ENCODE measurements at places on chromosomes 4 and X.

- DNase-seq, result no peak
Observed at GRCh38 chr4:7843831-7844593, 95.6 kb downstream of the AFAP1 start.

- no peak for DNase-seq
Observed at GRCh38 chr4:174503079-174503715, 19.1 kb downstream of the HPGD start.

DNA sequence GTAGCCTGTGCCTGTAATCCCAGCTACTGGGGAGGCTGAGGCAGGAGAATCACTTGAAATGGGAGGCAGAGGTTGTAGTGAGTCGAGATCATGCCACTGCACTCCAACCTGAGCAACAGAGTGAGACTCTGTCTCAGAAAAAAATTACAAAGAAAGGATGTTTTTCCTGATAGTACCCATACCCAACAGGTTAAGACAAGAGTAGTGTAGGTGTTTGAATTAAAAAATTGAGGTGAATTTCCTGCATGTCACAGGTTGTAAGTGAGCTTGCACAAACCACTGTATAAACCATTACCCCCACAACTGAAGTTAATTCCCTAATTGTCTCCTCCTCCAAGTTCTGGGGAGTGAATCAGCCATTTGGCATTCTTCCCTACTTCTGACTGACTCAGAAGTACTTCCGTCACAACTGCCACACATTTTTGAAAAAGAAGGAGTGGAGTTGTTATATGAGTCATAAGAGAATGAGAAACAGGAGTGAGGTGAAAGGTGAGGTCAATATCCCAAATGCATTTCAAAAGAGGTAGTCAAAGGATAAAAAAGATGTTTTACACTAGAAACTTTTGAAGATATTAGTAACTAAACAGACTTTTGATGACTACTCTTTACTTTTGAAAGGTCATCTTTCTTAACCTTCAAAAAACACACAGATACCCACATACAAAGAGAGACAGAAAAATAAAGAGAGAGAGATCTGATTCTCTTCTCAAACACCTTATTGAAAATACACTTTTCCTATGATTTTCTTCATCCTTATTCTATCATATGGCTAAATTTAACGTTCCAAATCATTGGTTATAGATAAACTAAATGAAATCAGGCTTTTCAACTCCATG lies 134.5 kb downstream of the BTC start:
- no peak for DNase-seq

DNA sequence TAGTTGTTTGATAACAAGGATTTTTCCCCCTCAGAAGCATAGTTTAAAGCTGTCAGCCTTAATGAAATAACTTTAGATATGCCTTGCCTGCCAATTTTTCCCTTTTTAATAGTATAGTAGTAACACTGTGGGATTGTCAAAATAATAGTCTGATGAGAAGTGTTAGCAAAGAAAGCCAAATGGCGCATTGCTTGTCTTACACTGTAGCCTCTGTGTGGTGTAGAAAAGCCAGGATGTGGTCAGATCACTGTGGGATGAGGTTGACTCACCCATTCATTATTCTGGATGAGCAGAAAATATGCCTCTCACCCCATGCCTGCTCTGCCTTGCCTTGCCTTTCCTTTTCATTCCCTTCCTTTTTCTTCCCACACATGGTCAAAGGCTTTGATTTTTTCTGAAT lies 257.8 kb upstream of the NRK start:
- no peak for DNase-seq

DNA sequence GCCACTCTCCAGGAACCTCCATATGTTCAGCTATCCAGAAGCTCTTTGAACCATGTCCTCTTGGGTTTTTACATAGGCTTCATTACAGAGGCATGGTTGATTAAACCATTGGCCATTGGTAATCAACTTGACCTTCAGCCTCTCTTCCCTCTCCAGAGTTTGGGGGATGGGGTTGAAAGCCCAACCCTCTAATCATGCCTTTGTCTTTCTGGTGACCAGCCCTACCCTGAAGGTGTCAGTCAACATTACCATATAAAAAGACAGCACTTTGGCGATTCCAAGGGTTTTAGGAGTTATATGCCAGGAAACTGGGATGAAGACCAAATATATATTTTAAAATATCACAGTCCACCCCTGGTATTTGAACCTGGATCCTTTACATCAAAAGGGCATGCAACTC lies 222.5 kb downstream of the CHIC1 start:
- no peak for DNase-seq

DNA sequence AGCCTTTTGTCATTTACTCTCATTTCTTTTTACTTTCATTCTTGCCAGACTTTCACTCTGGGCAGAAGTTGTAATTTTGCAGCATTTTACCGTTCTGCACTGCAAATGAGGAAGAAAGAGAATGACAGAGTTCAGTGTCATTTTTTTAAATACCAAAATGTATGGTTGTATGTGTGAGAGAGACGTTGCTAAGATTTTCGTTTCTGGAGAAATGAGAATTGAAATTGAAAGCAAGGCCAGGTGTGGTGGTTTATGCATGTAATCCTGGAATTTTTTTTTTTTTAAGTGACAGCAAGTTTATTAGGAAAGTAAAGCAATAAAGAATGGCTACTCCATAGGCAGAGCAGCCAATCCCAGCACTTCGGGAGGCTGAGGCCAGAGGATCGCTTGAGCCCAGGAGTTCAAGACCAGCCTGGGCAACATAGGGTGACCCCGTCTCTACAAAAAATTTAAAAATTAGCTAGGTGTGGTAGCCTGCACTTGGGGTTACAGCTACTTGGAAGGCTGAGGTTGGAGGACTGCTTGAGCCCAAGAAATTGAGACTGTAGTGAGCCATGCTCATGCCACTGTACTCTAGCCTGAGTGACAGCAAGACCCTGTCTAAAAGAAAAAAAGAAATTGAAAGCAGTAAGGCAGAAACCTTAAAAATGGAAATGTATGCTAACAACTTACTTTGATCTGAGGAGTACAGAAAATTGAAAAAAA lies 12.9 kb downstream of the DCK start:
- DNase-seq, result peak; percentile 81

DNA sequence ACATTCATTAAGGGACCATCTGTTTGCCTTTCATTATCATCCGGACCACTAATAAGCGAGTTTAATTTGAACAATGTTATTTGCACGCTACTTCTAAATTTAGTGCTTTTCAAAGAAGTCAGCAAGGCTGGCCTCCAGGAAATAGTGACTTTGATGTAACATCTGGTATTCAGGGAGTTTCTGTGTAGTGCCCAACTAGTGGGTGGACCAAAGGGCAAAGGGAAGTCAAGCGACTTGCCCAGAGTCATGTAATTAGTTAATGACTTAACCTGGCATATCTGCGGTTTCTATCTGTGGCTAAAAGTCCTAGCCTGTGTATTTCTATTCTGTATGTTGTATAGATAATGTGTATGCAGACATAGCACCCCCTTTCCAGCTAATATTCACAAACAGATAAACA lies 56.3 kb upstream of the LCORL start:
- no peak for DNase-seq

DNA sequence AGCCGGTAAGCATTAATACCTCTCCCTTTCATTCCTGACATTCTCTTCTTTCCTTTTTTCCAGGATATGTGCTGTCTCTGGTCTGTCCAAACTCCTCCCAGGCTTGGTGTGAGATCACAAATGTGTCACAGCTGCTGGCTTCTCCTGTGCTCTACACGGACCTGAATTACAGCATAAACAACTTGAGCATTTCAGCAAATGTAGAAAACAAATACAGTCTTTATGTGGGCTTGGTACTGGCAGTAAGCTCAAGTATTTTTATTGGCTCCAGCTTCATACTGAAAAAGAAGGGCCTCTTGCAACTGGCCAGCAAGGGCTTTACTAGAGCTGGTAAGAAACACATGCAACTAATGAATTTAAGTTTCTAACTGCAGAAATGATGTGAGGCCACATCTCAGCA lies 8.4 kb downstream of the NIPAL1 start:
- no peak for DNase-seq

- DNase-seq, result no peak
Observed at GRCh38 chr4:101172369-101172768, 175.0 kb downstream of the PPP3CA start.

DNA sequence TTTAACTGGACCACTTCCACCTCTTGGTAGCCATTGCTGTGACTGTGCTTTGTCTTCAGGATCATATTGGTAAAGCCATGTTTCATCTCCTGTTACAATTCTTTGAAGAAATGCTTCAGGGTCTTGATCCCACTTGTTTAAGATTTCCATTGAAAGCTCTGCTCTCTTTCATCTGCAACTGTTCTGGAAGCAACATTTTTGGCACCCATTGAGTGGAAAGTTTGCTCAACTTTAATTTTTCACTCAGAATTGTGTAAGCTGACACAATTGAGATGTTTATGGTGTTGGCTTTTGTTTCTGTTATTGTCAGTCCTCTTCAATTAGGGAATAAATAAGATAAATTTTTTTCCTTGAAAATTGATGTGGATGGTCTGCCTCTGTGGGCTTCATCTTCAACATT lies 237.4 kb downstream of the MAPK10 start:
- DNase-seq, result no peak

GRCh38 chr4:25842229-25842845 lies 20.5 kb downstream of the SEL1L3 start:
- DNase-seq, result peak; percentile 60

DNA sequence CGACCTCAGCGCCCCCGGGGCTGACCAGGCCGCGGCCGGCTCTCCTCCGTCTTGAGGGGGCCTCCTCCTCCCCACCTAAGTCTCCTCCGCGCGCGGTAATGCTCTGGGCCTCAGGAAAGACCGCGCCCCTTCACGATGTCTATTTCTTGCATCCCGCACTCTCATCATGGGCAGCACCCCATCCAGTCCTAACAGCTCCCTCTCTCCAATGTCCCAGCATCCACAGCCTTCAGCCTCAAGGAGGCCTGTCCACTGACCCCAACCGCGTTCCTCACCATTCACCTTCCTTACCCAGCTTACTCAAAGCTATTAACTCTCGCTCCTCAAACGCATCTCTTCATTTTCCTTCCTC lies 77.5 kb downstream of the MAGED4 start:
- DNase-seq, result no peak

- no peak for DNase-seq
Observed at GRCh38 chrX:112826023-112826422, 14.6 kb downstream of the AMOT start.

DNA sequence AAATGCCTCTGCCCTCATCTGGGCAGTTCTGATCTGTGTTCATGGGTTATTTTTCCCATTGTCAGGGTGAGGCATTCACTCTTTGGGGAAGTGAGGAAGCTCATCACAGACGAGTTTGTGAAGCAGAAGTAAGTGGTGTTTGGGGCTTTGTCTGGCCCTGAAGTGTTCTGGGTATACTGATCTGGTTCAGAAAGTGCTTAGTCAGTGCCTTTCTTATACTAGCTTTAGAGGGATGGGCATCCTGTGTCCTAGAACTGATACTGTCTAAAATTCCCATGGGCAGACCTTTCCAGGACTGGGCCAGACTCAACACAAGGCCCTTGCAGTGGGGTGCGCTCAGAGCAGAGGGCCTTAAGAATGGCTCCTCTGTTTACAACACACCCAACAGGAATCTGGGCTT lies 6.4 kb downstream of the TRO start:
- DNase-seq, result no peak

DNA sequence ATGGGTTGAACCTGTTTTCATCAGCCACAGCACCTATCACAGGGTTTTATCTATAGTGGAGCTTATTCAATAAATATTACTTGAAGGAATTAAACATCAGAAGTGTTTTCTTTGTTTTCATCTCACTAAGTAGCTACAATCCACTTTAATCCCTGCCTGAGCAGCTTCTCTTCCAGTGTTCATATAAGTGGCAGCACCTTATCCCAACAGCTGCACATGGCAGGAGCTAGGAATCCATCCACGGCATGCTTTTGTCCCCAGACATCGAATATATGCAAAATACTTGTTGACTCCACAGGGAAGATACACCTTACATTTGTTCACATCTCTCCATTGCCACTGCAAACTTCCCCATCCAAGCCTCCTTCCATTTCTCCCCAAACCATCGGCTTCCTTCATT lies 549.8 kb upstream of the FAM241A start:
- no peak for DNase-seq

- peak; percentile 68 for DNase-seq
Observed at GRCh38 chr4:74038425-74039314, at the start of gene CXCL3. TSS of gene CXCL3 (minus strand) at chr4:74038689. CDS start at chr4:74038611, 78 bp downstream.

DNA sequence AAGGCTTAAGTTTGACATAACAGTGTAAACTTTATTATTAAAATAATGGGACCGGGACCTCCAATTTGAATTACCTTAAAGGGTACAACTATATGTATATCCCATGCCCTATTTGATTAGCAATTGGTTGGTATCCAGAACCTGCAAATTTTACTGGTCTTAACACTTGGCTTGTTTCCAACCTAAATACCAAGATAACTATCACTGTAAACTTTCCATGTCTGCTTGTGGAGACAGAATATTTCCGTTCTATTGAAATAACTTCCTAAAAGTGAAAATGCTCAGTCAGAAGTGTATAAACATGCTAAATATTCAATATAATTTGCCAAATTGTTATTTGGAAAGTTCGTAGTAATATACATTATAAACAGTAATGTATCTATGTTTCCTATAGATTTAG lies 154.0 kb downstream of the TMEM47 start:
- no peak for DNase-seq

DNA sequence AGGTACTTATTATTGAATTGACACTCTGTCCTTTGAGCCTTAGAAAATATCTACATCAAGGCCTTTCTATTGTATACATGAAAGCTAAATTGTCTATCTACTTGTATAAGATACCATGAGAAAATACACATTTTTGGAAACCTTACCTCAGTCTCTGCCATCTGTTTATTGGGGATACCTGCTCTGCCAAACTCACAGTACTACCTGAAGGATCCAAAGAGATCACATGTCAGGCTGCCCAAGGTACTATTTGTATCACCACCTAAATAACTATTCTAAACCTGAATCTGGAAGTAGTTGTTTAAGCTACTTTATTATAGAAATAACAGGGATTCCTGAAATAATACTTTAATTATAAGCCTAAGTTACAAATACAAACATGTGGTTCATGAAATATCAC lies 126.2 kb downstream of the PALLD start:
- DNase-seq, result no peak

GRCh38 chrX:47802589-47802988 lies 34.1 kb upstream of the ZNF81 start:
- no peak for DNase-seq

- no peak for DNase-seq
Observed at GRCh38 chrX:96841325-96841724, 42.4 kb upstream of the RPA4 start.

GRCh38 chrX:29561417-29561816 lies 653.9 kb upstream of the MAGEB2 start:
- DNase-seq, result no peak

DNA sequence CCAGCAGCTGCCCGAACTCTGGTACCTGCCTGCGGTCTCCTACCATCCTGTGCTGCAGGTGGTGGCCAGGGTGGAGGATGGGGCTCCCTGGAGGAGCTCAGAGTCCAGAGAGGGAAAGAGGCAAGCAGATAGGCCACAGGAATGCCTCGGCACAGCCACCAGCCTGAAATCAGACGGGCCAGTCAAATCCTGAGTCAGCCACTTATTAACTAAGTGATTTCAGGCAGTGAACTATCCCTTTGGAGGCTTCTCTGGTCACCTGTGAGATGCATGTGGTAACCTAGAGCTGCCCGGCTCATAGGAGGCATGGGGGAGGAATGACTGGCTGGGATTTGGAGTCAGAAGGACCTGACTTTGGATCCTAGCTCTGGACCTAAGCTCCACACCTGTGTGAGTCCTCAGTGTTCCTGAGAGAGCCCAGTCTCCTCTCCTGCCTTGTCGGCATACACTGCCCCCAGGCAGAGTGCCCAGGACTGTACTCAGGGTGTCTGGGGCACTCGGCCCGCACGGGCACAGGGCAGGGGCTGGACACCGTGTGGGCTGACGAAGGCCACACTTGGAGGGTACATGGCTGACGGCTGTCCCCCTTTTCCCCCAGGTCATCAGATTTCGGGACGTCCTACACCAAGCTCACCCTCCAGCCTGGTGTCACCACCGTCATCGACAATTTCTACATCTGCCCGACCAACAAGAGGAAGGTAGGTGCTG lies 96.4 kb upstream of the PSAPL1 start:
- DNase-seq, result no peak
